ENCODE measurements at places on chromosomes 5 and 9.

- DNase-seq: no peak
These were observed 15.6 kb upstream of the EPB41L4B start for GRCh38 chr9:109336409-109336808.

DNA sequence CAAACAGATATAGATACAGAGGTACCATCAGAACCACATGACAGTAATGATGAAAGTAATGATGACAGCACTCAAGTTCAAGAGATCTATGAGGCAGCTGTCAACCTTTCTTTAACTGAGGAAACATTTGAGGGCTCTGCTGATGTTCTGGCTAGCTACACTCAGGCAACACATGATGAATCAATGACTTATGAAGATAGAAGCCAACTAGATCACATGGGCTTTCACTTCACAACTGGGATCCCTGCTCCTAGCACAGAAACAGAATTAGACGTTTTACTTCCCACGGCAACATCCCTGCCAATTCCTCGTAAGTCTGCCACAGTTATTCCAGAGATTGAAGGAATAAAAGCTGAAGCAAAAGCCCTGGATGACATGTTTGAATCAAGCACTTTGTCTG, 69.2 kb downstream of the VCAN start:
- no peak for DNase-seq

DNA sequence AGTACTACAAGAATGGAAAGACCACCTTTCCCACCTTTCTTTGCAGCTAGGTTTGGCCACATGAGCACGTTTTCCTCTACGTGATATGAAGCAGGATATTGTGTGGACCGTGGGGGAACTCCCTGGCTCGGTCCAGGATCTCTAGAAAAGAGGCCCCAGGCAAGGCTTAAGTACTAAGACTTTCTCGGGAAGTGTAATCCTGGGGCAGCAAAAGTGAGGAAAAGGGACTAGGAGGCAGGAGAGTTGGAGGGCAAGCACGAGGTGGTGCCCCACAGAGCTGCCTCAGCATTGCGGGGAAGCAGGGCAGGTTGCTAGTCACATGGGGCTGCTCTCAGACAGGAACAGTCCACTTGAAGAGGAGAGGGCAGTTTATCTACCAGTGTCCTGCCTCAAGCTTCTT, 235.1 kb downstream of the GADD45G start:
- no peak for DNase-seq

DNA sequence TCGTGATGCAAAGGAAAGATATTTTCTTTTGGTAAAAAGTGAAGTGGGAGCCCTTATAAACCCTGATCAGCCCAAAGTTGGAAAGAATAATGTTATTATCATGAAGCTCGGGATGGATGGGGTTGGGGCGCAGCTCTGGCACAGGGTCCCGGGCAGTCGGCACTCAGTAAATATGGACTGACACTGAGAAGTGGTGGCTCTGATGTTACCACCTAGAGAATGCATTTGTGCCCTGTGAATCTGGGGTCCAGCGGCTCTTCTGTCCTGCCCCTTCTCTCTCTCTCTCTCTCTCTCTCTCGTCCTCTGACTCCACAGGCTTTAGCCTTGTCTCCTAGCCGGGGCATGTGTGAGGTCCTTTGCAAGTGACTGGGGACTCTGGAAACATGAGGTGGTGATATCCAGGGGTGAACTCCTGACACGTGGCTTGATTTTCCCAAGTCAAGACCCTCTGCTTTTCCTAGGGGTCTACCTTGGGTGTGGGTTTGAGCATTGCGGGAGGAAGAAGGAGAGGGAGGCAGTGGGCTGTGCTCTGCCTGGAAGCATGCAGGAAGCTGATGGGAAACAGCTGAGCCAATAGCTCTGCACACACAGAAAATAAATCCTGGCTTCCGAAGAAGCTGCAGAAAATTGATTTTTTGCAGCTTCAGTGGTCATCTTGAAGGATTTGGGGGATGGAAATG, 162.7 kb downstream of the MACROH2A1 start:
- no peak for DNase-seq

DNA sequence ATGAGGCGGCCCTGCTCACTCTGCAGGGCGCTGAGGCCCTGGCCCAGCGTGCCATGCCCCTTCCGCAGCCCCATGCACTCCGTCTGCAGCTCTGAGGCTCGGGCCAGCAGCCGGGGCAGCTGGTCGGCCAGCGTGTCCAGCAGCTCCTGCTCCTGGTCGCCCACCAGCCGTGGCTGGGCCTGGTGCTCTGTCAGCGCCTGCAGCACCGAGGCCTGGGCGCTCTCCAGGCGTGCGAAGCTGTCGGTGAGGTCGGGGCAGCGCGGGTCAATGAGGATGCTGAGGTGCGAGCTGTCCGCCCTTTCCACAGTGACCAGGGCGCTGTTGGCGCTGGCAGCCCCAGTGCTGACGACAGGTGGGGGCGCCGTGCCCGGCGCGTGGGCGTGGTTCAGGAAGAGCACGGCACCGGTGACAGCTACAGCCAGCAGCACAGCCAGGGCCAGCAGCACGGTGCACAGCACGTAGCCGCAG, 9.4 kb downstream of the FIBCD1 start:
- DNase-seq: no peak

- DNase-seq: no peak
These were observed 221.6 kb upstream of the KIF2A start for GRCh38 chr5:62084391-62084790.
